NCI-H1092 treated with DMSO at 0.1 percent for 48 hours (cell line): ENCODE measurements at places on chromosomes 7 and 10.

- DNase-seq, result no peak
These were observed 8.6 kb downstream of the LIPA start for GRCh38 chr10:89242840-89243568.

GRCh38 chr7:2198760-2199159 lies 34.0 kb downstream of the MAD1L1 start:
- DNase-seq, result no peak

DNA sequence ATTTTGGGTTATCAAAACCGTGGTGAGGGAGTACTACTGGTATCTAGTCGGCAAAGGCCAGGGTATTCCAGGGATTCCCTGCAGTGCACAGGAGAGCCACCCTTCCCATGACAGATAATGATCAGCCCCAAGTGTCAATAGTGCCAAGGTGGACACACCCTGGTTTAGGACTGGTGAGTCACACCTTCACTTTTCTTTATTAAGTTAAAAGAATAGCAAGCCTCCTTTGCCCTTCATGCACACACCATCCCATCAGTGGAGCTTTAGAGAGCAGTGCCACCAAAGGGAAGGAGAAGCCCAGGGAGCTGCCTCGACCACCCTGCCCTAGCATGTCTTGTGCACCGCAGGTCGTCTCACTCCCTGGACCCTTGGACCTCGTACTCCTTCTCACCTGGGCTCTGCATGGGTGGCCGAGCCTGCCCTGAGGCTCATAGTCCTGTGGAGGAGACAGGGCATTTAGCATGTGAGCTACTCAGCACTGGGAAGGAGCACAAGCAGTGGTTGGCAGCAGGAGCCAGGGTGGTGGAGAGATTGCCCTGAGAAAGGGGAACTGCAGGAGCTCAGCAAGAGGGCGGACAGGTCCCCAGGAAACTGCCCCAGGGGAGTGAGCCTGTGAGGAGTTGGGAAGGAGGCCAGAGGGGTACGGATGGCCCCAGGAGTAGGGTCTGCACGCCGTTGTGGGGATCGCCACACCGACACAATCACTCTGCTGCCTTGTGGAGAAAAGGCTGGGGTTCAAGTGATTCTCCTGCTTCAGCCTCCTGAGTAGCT lies 17.4 kb downstream of the UBE2D4 start:
- no peak for DNase-seq

DNA sequence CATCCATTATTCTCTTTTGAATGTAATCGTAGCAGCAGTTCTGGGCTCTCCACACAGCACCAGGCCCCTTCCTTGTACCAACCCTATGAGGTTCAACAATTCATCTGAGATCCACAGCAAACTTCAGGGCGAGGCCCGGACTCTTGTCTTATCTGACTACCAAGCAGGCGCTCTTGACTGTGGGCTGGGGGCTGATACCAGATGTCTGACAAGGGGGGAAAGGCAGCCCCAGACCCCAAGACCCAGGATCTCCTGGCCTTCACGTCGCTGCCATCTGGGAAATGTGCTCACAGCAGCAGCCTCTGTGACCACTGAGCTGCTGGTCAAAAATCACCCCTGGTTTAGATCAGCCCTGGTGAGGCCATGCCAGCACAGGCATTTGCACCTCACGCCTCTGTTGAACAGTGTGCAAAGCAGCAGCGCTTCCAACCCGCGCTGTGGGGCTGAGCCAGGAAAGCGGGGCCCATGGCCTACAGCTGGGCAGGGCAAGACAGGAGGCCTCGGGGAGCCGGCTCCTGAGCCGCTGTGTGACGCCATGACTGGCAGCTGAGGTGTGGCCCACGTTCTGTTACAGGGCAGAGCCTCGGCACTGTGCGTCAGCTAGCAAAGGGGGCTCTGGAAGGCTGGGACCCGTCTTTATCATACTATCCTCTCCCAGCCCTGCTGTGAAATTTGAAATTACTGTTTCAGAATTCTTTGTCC lies 143.9 kb downstream of the PAXIP1 start:
- no peak for DNase-seq

DNA sequence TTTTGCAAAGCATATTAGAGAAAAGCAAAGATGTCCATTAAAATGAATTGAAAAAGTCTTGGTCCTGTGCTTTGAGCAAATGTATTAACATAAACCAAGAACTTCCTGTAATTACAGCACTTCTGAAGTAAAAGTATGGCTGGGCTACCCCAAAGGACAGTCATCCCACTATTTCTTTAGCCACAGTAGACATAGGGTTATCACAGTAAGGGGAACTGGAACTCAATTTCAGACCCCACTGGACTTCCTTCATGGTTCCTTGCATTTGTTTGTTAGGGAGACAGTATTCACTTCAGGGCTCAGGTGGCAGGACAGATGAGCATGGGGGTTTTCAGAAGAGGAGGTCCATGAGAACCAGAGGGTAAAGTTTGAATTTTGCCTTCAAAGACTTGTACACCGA lies 203.1 kb upstream of the PDE1C start:
- no peak for DNase-seq

- peak; percentile 100 for DNase-seq
These were observed 161.5 kb downstream of the CREB5 start for GRCh38 chr7:28573651-28574301.

- no peak for DNase-seq
These were observed 236.0 kb upstream of the NRP1 start for GRCh38 chr10:33570495-33570894.

DNA sequence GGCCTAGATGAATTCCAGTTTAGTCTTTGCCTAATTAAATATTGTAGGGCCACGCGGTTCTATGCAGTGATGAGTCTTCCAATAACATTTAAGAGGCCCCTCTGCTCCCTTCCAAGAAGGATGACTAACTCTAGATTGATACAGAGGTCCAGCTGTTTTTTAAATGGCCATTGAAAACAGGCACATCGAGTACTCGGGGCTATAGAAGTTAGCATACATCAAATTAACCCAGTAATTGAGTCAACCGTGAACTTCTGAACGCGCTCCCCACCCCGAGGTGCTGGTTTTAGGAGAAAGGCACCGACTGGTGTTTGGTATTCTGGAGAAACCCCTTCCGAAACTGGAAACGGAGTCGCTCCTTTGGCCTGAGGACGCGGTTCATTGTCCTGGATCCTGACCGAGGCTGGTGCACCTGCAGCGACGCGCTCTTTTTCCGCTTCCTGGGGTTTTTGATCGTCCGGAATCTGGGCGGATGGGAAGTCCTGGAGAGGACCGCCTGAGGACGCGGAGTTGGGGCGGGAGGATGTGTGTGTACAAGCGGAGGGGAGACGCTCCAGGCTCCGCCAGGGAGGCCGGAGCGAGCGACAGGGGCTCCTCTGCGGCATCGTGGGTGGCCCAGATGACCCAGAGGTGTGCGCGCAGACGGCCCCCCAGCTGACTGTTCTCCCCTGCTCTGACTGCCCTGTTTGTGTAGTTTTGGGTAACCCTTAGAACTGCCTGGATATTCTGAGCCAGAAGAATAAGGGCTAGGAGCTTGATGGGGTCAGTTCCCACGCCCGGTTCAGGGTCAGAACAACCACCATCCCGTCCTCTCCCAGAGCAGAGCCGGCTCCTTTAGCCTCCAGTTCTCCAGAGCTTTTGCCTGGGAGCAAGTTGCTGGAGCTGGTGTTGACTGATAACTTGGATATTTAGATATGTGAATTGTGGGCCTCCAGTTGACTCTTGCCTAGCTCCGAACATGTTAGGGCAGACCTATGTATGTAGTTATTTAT lies 711 bp downstream of the FAM221A start:
- DNase-seq, result peak; percentile 86
